Peyer's patch (tissue), 4 donors: ENCODE measurements at places on chromosomes 7 and 10. TPM values are rescaled to one million over a fixed set of nuclear protein-coding genes. Genes with fewer than 3 reads are reported as not detected.

PSMC2 gene
- 47.2 TPM for total RNA-seq

CASD1 gene
- total RNA-seq, result 9.3 TPM

LRIT1 gene
- not detected for total RNA-seq

ADCYAP1R1 gene
- total RNA-seq, result 0.27 TPM

TSPAN33 gene
- 3.3 TPM for total RNA-seq

CDHR3 gene
- total RNA-seq, result 47.3 TPM

NHLRC2 gene
- total RNA-seq, result 55.4 TPM

GPR85 gene
- total RNA-seq, result not detected

HOXA7 gene
- total RNA-seq, result 11.8 TPM

DAGLB gene
- 19.6 TPM for total RNA-seq

SHOC2 gene
- 38.6 TPM for total RNA-seq

IFIT1B gene
- not detected for total RNA-seq

ZPBP gene
- total RNA-seq, result not detected

CALHM1 gene
- not detected for total RNA-seq

DRGX gene
- total RNA-seq, result not detected

UNC5B gene
- 31.3 TPM for total RNA-seq

SSBP1 gene
- 106 TPM for total RNA-seq

VOPP1 gene
- total RNA-seq, result 75.7 TPM

CD36 gene
- total RNA-seq, result 23.3 TPM

CALML5 gene
- not detected for total RNA-seq

ARMC3 gene
- not detected for total RNA-seq

HOXA5 gene
- 23.6 TPM for total RNA-seq

AGAP5 gene
- 20.6 TPM for total RNA-seq

CHRM2 gene
- not detected for total RNA-seq

MNX1 gene
- total RNA-seq, result 18.8 TPM

EIF4EBP2 gene
- total RNA-seq, result 64.4 TPM

COL17A1 gene
- 128 TPM for total RNA-seq

PPP1R9A gene
- total RNA-seq, result 4.7 TPM

SAP25 gene
- 18.2 TPM for total RNA-seq

PCLO gene
- 23.1 TPM for total RNA-seq

C1GALT1 gene
- total RNA-seq, result 23.1 TPM

CISD1 gene
- 41.3 TPM for total RNA-seq

GIMAP6 gene
- total RNA-seq, result 8.7 TPM

RADIL gene
- 2.4 TPM for total RNA-seq

LIPK gene
- not detected for total RNA-seq

DBNL gene
- 102 TPM for total RNA-seq

PITX3 gene
- total RNA-seq, result not detected

ABCC2 gene
- 9.9 TPM for total RNA-seq

HOXA10 gene
- 22.4 TPM for total RNA-seq

SH2B2 gene
- 3.5 TPM for total RNA-seq

VIPR2 gene
- 2.1 TPM for total RNA-seq

SPDYE6 gene
- not detected for total RNA-seq

ZNF467 gene
- total RNA-seq, result 0.35 TPM

FEZF1 gene
- total RNA-seq, result not detected

LMTK2 gene
- 53.3 TPM for total RNA-seq
